ENCODE measurements at places on chromosomes 11 and 22.

- no peak for DNase-seq
These were observed 3.5 kb downstream of the PHLDB1 start for GRCh38 chr11:118610773-118611432.

DNA sequence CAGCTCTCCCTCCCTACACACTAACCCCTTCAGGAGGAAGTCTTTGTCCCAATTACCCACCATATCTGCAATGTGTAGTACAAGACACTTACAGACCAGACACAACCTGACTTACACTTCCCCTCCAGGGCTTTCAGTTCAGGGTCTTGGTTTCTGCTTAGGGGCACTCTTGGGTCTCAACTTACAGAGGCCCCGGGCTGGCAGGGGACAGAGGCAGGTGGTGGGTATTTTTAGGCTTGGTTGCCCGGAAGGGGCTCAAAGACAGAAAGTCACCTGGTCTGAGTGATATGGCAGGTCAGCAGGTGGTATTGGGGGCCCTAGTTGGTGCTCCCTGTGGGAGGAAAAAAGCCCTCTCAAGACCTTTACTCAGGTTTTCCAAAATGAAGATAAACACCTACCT is 3.4 kb upstream of the TMEM184B start:
- DNase-seq = no peak

- DNase-seq = no peak
These were observed at the start of gene MMP13 for GRCh38 chr11:102955624-102956023. Gene MMP13, minus strand, starts transcription at chr11:102955732. Its CDS starts 27 bp downstream, at chr11:102955705.

DNA sequence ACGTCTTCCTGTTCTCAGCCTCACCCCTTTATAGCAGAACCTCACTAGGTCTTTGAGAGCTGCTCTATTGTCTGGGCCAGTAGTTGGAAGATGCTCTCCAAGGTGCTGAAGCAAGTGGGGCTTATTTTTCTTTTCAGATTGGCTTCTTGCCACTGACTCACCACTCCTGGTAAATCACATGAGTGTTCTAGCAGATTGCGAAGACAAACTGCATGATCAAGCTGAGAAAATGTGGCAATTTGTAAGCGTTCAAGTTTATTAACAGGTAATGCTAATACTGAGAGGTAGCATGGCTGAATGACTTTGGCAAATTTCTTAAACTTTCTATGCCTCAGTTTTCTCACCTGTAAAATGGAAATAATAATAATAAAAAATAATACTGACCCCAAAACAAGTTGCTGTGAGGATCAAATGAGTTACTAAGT is 59.2 kb downstream of the CACNG2 start:
- DNase-seq = peak; percentile 71

- no peak for DNase-seq
These were observed 3.1 kb upstream of the APOBEC3G start for GRCh38 chr22:39073981-39074380.

DNA sequence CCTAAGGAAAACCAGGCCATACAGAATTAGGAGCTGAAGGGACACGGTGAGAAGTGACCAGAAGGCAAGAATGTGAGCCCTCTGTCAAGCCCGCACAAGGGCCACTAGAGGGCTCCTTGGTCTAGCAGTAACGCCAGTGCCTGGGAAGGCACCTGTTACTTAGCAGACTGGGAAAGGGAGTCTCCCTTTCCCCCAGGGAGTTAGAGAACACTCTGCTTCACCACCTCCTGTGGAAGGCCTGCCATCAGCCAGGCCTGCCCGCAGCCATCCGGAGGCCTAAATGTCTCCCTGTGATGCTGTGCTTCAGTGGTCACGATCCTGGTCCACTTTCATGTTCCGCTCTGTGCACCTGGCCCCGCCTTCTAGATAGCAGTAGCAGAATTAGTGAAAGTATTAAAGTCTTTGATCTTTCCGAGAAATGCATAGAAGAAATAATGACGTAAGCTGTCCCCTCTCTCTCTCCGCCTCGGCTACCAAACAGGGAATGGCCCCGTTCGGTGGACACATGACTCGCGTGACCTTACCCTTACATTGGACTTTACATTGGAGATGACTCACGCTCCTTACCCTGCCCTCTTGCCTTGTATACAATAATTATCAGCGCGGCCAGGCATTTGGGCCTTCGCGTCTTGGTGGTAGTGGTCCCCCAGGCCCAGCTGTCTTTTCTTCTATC is 10.7 kb upstream of the GSTP1 start:
- no peak for DNase-seq

DNA sequence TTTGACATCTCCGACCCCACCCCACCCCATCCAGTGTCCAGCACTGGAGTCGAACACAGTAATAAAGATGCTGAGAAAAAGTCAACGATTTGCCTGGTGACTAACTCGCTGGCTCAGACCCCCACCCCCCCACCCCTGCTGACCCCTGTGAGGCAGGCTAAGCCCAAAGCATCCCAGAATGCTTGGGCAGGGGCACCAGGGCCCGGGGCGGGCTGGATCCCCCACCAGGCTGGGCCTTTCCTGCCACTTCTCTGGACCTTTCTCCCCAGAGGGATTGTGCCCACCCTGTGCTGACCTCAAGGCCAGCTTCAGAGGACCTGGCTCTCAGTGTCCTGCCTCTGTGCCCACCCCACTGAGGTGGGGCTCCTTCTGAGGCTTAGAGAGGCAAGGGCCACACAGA is 1.8 kb downstream of the C11orf86 start:
- no peak for DNase-seq

GRCh38 chr11:121807051-121807450 is 309.0 kb downstream of the BLID start:
- no peak for DNase-seq

GRCh38 chr22:32691101-32691500 is 110.4 kb upstream of the TIMP3 start:
- DNase-seq = no peak

DNA sequence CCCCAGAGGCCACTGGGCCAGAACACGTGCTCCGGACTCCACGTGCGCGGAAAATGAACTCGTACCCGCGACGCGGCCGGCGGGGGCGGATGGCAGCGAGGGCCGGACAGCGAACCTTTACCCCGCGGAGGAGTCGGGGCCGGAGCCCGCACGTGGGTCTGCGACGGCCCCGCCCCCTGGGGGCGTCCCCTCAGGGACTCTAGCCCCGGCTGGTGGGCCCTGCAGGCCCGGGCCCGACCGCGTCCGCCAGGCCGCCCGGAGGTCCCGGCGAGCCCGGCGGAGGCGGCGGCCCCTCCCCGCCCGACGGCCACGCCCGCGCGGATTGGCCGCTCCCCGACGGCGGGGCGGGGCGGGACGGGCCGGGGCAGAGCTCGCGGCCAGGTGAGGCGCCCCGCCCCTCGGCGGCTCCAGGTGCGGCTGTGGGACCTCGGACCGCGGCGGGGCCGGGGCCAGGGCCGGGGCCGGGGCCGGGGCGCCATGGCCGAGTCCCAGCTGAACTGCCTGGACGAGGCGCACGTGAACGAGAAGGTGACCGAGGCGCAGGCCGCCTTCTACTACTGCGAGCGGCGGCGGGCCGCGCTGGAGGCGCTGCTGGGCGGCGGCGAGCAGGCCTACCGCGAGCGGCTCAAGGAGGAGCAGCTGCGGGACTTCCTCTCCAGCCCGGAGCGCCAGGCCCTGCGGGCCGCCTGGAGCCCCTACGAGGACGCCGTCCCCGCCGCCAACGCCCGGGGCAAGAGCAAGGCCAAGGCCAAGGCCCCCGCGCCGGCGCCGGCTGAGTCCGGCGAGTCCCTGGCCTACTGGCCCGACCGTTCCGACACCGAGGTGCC is at the start of gene FAM83F:
TSS of gene FAM83F (plus strand) at position 389 of the 827 bp plus-strand sequence. CDS start at position 478, 89 bp downstream.
- no peak for DNase-seq

DNA sequence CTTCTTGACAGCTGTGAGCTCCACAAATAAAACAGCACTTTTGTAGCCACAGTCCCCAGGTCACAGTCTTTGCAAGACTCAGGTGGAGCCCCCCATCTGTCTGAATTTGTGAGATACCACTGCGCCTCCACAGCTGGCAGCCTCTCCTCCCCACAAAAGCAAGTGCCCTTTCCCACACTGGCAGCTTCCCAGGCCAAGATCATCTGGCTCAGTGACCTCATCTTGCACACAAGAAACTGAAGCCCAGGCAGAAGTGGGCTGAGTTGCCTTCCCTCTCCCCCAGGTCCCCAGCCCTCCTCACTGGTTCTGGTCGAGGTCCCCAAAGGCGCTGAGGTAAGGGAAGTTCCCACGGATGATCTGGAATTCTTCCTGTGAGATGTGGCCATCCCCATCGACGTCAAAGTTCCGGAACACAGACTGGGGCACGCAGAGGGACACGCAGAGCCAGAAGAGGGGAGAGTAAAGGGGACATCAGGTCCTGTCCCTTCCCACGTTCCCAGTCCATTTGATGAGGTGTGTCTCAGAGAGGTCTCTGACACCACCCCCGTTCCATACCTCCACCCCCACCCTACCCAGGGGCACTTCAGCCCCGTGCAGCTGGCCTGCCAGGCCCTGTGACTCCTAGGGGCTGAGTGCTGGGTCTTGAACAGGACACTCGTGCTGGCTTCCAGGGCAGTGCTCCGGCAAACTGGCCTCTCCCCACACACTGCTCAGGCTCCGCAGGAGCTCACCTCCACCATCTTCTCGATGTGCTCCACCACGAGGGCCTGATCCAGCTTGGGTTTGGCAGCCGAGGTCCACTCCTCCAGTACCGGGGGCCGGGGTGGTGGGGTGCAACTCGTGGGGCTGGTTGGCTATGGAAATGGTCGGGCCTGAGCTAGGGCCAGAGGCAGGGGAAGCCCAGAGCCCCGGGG is 8.9 kb downstream of the RASGRP2 start:
- DNase-seq = no peak

DNA sequence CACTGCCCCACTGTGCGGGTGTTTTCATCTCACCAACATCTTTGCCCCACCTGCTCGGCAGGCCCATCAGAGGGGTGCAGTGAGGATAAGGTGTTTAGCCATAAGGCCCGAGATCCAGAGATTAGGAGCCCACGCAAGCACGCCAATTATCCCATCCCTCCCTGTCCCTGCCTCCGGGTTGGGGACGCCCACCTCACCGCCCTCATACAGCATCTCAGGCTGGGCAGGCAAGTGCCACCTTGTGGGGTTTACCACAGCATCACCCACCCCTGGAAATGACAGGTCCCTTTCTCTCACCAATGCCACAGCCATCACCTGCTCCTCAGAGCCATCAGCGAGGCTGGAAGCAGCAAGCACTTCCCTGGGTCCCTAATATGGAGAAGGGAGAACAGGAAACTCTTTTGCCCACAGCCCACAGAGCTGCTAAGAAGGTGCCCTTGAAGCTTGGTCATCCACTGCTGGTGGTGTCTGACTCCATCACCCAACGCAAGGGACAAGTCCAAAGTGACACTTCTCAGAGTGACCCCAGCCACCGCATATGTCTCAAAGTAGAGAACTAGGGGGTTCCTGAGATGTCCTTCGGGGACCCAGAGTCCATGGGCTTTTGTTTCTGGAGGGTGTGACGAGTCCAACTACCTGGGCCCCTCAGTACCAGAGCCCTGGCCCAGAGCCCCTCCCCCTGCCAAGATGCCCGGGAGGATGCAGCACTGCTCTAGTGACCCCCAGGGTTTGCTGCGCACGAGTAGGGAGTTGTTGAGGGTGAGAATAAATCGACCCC is 15.8 kb downstream of the VPS37C start:
- no peak for DNase-seq

- peak; percentile 23 for DNase-seq
These were observed 44.7 kb upstream of the CXCR5 start for GRCh38 chr11:118838905-118839553.

DNA sequence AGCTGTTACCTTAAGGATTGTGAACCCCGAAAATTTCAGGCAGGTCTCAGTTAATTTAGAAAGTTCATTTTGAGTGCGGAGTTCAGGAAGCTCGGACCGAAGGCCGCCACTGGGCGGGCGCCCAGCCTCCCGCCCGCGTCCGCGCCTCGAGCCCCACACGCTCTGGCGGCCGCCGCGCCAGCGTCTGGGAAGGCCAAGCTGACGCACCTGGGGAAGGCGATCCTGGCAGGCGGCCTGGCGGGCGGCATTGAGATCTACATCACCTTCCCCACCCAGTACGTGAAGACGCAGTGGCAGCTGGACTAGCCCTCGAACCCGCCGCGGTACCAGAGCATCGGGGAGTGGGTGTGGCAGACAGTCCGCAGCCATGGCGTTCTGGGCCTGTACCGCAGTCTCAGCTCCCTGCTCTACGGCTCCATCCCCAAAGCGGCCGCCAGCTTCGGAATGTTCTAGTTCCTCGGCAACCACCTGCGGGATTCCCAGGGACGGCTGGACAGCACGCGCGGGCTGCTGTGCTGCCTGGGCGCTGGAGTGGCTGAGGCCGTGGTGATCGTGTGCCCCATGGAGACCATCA is 79.5 kb downstream of the CCDC83 start:
- no peak for DNase-seq

- DNase-seq = no peak
These were observed 1283.7 kb upstream of the RAG2 start for GRCh38 chr11:37881741-37882140.

DNA sequence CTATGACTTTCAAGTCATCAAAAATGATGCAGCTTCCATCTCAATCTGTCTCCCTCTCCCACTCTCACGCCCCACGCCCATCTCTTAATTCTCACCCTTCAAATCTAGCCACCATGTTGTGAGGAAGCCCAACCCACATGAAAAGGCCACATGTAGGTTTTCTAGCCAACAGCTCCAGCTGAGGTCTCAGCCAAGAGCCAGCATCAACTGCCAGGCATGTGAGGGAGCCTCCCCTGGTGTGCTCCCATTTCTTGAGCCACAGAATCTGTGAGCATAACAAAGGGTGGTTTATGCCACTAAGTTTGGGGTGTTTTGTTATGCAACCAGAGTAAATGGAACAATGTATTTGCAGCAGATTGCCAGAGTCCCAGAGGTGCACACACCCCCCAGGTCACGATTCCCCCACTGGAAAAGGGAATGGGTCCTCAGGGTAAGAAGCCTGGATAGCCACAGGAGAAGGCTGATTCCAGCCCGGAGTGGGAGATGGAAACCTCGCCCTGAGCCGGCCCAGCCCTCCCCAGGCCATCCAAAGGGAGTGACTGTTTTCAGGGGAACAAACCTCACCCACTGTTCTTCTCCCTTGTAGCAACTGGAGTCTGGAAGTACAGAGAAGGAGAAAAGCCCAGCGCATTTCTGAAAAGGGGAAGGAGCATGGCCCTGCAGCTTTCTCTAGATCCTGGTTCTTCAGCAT is 20.0 kb upstream of the LINC01488 start:
- DNase-seq = no peak

DNA sequence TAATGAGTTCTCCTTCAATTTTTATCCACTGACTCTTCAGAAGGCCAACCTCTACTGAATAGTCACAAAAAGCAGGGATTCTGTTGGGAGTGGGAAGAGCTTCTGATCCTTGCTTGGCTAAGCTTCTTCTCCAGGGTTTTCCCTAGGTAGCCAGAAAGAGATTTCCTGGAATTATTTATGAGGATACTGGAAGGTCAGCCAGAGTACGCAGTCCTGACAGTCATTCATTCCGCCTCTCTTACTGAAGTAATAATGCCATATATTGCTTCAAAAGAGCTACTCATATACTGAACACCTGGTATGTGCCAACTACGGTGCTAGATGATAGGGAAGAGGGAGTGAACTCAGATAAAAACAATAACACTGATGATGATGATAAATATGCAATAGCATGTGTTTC is 116.1 kb downstream of the CCDC34 start:
- no peak for DNase-seq

GRCh38 chr22:30636226-30637077 is 871 bp downstream of the SLC35E4 start:
- DNase-seq = no peak
